ENCODE measurements at places on chromosomes 4 and X. TPM values are rescaled to one million over a fixed set of nuclear protein-coding genes. Genes with fewer than 3 reads are reported as not detected.

- no peak for DNase-seq
Measured at GRCh38 chr4:15400981-15401671, 26.7 kb upstream of the C1QTNF7 start.

DNA sequence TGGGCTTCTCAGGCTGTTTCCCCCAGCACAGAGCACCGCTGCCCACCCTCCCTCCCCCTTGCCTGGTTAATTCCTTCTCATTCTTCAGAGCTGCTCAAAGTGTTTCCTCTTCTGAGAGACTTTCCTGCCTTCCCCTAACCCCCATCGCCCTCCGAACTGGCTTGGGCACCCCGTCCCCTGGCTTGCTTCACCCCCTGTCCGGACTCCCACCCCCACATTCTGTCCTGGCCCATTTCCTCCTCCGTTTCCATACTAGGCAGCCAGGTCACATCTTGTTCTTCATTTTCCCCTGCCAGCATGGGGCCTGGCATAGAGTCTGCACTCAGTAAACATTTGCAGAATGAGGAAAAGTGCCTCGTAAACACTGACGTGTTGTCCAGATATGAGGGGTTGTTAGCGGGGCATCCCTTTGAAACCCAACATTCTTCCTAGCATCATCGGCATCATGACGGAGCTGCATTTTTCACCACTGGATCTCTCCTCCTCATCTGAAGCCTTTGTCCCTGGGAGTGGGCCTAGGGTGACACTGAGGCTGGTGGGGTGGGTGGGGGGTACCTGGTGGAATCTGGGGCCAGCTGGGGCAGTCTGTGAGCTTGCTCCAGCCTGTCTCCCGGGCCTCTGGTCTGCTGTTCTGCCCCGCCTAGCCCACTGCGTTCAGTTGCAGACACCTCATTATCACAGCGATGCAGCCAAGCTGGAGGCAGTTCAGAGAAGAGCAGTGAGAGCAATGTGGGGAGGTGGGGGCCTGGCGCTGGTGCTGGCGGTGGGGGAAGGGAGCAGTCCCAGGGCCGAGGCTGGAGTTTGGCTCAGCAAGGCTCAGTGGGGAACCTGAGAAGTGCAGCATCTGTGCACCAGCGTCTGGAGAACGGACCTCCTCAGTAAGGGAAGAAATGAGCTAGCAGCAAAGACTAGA is 149.4 kb upstream of the PJA1 start:
- no peak for DNase-seq

- no peak for DNase-seq
Measured at GRCh38 chr4:19999276-19999675, 252.4 kb upstream of the SLIT2 start.

DOK7 gene
- not detected for total RNA-seq

DNA sequence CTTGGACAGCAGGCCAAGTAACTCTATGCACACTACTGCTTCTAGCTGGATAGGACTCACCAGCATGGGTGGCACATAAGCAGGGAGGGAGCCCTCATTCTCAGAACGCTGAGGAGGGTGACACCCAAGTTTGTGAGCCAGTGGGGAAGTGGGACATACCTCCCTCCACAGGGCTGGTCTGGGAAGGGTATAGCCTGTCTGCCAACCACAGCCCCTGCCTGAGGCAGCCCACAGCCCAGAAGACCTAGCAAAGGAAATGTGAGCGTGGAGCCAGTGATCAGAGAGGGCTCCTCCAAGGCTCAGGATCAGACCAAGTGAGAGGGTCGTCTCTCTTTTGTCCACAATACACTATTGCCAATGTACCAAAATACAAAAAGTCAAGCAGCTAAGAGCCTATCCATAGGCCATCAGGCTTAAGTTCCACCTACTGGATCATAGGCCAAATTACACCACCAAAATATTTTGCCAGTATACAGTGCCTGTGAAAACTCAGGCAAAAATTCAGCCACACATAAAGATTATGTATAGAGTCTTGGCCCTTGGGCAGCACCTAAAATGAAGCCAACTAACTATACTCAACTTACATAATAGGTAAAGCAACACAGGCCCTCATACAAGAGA is 1203.1 kb downstream of the PCDH18 start:
- no peak for DNase-seq

SMIM14 gene
- total RNA-seq: 19.4 TPM

DNA sequence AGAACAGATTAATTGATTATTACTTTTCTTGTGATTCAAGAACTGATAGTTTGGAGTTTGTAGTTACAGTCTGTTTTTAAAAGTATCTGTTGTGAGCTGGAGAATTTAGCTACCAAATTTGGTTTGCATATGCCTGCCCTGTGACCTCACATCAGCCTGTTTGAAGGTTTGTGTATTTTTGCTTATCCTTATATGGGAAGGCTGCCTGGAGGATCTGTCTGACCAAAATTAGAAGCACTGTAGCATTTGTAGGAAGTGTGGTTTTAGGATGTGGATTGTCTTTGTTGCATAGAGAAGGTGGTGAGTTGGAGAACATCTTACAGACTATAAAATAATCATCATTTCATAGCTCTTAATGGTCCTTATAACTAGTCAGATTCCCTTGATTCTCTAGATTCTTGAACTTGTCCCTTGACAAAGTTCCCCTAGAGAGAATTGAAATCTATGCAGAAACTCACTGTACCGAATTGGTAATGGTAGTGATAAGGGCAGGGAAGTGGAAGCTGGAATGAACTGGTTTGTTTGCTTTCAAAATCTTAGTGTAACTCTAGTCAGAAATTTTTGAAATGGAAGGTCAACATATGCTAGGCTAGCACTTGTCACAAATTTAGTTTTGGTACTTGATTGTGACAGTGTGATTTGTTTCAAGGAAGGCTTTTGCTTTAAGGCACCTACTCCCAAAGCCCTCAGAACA is 57.3 kb downstream of the SH3BGRL start:
- no peak for DNase-seq

HERC5 gene
- 5.0 TPM for total RNA-seq

- no peak for DNase-seq
Measured at GRCh38 chr4:113311047-113311446, 261.6 kb downstream of the ANK2 start.

POU4F2 gene
- not detected for total RNA-seq

LINC00632 gene
- total RNA-seq: 7.2 TPM

GRCh38 chr4:5955856-5956255 is 62.4 kb downstream of the C4orf50 start:
- no peak for DNase-seq
